ENCODE measurements at places on chromosomes 12 and 14. TPM values are rescaled to one million over a fixed set of nuclear protein-coding genes. Genes with fewer than 3 reads are reported as not detected.

HOXC12 gene
- not detected for total RNA-seq

SNW1 gene
- 44.8 TPM for total RNA-seq

DPY19L2 gene
- 4.8 TPM for total RNA-seq

CLEC1B gene
- total RNA-seq = not detected

TMEM132C gene
- total RNA-seq = not detected

KIF26A gene
- not detected for total RNA-seq

EIF2B1 gene
- 27.3 TPM for total RNA-seq

MYL2 gene
- not detected for total RNA-seq

LYZ gene
- total RNA-seq = not detected
